Cardiac septum (tissue), 1 donor: ENCODE measurements at places on chromosomes 3 and 15. TPM values are rescaled to one million over a fixed set of nuclear protein-coding genes. Genes with fewer than 3 reads are reported as not detected.

The RBP2 gene
- total RNA-seq, result not detected

The FETUB gene
- total RNA-seq, result not detected

The REC114 gene
- not detected for total RNA-seq

The WWTR1 gene
- 82.7 TPM for total RNA-seq

The APOD gene
- total RNA-seq, result 692 TPM

The SLC30A4 gene
- total RNA-seq, result 3.3 TPM

The SGO1 gene
- total RNA-seq, result 0.38 TPM

DNA sequence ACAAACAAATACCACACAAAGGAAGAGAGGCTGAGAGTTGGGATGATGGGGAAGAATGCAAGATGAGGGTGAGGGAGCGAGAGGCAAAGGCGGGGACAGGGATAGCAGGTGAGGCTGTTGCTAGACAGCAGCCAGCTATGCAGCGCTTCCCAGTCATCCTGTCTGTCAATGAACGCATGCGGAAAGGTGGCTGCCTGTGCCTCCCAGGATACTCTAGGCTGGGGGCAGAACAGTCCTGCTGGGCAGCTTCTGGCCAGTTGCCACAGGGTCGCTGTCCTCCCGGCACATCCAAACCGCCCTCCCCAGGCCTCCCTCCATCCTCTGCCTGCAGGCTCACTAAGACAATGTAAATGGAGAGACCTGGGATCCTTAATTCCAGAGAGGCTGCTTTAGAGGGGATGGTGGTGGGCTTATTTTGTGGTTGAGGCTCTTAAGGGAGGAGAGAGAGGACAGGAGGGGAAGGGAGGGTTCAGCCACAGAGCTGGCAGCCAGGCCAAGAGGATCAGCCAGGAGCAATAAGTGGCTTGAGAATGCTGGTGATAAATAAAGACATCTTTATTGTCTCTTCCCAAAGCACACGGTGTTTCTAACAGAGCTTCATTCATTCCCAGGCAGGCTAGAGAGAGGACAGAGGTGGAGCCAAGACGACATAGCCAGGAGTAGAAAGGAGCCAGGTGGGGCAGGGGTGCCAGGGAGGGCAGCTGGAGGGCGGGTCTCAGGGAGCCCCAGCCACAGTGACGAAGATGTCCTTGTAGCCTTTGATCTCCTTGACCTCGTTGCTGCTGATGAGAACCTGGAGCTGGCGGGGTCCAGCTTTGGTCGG lies 9.2 kb upstream of the TGM5 start:
- no peak for DNase-seq

GRCh38 chr15:70873232-70874054 lies 18.8 kb downstream of the THAP10 start:
- DNase-seq, result no peak

GRCh38 chr3:17554078-17554477 lies 188.4 kb downstream of the TBC1D5 start:
- no peak for DNase-seq

- no peak for DNase-seq
Measured at GRCh38 chr3:46857485-46858341, 5.5 kb downstream of the MYL3 start.

DNA sequence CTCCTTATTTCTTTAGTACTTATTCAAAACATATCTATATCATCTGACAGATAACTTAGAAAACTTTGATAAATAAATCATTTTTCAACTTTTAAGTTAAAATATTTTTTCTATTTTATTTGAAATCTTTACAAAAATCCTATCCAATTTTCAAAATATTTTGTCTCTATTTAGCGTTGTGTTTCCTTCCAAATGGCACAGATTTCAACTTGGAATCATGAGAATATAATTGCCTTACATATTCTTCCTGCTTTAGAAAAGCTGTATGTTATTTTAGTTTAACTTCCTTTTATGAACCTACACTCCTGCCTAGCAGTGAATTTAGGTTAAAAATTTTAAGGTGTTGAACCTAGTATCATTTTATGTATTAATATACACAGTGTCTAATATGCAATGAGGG lies 38.2 kb downstream of the BCHE start:
- DNase-seq, result no peak

- no peak for DNase-seq
Measured at GRCh38 chr3:142931222-142931621, 32.3 kb downstream of the PAQR9 start.
